ENCODE measurements at places on chromosomes 13 and 19. TPM values are rescaled to one million over a fixed set of nuclear protein-coding genes. Genes with fewer than 3 reads are reported as not detected.

ATP8A2 gene
- total RNA-seq = 0.78 TPM

EXOC3L2 gene
- not detected for total RNA-seq

ZNF382 gene
- total RNA-seq = 11.1 TPM

MEIS3 gene
- not detected for total RNA-seq

SMIM44 gene
- not detected for total RNA-seq

SIGLECL1 gene
- not detected for total RNA-seq

DENND1C gene
- total RNA-seq = 117 TPM

ARRDC5 gene
- 4.0 TPM for total RNA-seq

FBXO17 gene
- not detected for total RNA-seq
